ENCODE measurements at places on chromosomes 4 and X. TPM values are rescaled to one million over a fixed set of nuclear protein-coding genes. Genes with fewer than 3 reads are reported as not detected.

DNA sequence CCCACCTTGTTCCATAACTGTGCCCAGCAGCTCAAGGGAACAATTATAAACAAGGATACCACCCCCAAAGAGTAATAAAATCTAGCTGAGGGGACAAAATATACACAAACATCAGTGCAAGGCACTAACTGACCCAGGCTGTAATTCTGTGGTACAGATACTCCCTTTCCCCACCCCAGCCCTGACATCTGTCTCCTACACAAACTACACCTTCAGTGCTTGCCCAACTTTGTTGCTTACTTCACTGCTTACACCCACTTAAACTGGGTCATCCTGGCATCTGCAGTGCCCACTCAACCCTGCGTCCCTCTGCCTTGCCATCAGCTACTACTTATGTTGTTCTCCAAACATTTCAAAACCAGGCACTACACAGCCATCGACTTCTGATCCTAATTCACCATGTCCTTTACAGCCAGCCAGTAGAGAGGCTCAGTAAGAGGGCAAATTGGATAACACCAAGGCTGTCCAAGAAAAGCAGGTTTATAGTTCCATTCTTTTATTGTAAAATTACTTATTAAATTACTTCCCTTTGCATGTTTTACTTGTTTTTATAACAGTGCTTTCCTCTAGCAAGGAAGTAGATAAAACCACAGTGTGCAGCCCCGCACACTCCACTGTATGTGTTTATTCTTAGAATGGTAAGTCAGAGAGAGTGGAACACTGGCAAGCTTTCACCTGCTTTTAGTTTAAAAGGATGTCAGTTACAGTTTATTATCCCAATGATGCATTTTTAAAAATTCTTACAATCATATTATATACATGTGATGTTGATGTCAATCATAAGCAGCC is 149.6 kb downstream of the INPP4B start:
- ATAC-seq: peak; percentile 62

- no peak for ATAC-seq
Measured at GRCh38 chrX:86103061-86103460, 45.2 kb upstream of the DACH2 start.

- no peak for ATAC-seq
Measured at GRCh38 chr4:109155682-109156283, 146.7 kb downstream of the COL25A1 start.

The GAGE12G gene
- not detected for total RNA-seq

DNA sequence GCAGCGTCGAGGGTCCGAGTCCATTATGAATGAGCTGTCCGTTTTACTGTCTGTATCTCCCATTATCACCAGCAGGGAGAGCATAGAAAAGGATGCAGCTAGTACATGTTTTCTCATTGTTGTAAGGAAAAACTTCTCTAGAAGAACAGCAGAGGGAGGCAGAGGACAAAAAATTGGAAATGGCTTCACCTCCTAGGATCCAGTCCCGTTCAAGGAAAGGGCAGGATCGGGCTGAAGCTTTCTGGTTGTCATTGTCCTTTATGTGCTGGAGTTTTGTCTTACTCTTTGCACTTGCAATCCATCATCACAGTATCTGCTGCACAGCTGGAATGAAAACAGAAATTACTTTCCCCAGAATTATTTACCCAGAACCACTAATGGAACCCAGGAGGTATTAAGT is 14.7 kb downstream of the NDP start:
- peak; percentile 47 for ATAC-seq

The CFAP299 gene
- 1.1 TPM for total RNA-seq

DNA sequence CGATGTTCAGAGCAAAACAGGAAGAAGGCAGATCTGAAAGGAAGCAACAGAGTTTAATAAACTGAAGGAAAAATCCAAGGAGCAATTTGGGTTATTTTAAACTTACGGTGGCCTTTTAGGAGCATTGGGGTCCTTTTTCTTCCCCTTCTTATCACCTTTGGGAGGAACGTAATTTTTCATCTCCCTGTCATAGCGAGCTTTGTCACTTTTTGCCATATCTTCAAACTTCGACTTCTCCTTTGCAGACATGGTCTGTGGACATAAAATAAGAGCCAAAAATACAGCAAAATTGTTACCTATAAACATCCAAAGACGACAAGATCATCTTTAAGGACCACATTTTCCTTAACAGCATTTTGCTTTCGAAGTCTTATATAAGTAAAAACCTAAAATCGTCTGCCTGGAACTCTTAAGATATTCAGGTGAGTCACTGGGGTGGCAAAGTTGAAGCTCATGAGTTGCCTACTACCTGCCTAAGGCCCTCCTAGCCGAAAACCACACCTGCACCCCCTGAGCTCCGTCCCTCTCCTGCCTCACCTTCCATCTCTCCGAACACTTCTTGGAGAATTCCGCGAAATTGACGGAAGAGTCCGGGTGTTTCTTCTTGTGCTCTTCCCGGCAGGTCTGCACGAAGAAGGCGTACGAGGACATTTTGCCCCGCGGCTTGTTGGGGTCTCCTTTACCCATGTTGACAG is 1.0 kb downstream of the HMGB2 start:
- ATAC-seq: no peak

GRCh38 chrX:3141031-3141430 is 99.8 kb downstream of the ARSF start:
- no peak for ATAC-seq

DNA sequence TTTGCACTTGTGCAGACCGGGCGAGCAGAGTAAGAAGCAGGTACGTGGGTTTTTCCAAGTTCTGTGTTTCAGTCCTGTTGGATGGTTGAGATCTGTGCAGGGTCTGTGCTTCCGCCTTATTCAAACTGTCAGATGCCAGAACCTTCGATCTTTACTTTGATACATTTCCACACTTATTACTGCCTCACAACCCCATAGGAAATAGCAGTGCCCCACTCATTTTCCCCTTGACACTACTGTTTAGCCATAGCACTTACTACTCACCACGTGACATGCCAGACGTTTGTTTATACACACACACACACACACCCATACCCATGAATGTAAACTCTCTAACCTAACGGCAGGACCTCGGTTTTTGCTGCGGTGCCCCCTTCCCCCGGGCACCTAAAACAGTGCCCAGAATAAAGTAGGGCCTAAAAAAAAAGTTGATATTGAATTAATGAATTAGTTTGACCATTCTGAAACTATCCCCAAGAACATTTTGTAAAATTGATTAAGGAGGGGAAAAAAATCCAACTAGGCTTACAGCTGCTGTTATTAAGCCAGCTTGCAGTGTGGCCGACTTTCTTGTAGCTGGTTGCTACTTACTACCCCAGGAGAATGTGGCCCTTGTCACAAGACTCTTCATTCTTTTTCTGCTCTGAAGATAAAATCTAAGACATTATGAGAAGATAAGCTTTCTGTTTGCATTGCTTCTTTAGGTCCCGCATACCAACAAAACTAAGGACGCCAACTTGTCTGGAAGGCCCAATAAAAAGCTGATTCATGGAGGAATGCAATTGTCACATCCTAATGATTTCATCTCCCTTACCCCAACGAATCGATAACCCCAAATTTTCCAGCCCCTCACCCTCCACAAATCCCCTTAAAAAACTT is 704 bp upstream of the SEPSECS start:
- ATAC-seq: peak; percentile 62

- ATAC-seq: no peak
Measured at GRCh38 chr4:182600856-182601255, 316.3 kb downstream of the DCTD start.

DNA sequence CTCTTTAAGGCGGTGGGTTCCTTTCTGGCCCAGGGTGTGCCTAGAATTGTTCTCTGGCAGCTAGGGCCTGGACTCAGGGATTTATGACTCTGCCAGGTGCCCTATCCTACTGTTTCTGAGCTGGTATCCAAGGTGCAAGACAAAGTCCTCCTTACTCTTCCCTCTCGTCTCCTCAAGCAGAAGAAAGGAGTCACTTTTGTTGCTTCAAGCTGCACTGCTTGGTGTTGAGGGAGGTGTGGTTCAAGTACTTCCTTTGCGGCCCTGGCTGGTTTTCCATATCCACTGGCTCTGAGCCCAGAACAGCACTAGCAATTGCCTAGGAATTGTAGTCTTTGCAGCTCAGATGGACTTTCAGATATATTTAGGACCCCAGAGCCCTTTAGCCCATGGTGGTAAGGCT is 39.3 kb downstream of the RTL3 start:
- no peak for ATAC-seq

DNA sequence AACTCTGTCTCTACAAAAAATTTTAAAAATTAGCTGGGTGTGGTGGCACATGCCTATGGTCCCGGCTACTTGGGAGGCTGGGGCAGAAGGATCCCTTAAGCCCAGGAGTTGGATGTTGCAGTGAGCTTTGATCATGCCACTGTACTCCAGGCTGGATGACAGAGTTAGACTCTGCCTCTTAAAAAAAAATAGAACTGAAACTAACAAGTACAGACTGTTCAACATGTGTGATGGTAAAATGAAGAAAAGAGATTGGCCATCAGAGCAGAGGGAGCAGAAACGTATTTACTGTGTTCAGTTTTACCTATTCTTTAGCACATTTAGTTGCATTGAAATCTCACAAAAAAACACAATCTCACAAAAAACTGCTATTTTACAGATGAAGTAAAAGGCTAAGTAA is 77.9 kb upstream of the NAP1L5 start:
- ATAC-seq: no peak

The DKK2 gene
- total RNA-seq: not detected

The PAGE1 gene
- not detected for total RNA-seq

The TMEM150C gene
- total RNA-seq: not detected

GRCh38 chr4:20298986-20299385 is 47.3 kb downstream of the SLIT2 start:
- no peak for ATAC-seq

GRCh38 chr4:169956091-169956843 is 69.9 kb downstream of the MFAP3L start:
- no peak for ATAC-seq

GRCh38 chrX:63746715-63747114 is 38.3 kb downstream of the ARHGEF9 start:
- ATAC-seq: no peak

- no peak for ATAC-seq
Measured at GRCh38 chrX:13719192-13719856, 15.1 kb downstream of the TRAPPC2 start.

GRCh38 chr4:77861495-77861894 is 1.1 kb upstream of the MRPL1 start:
- ATAC-seq: peak; percentile 82

The EPHA5 gene
- total RNA-seq: not detected

DNA sequence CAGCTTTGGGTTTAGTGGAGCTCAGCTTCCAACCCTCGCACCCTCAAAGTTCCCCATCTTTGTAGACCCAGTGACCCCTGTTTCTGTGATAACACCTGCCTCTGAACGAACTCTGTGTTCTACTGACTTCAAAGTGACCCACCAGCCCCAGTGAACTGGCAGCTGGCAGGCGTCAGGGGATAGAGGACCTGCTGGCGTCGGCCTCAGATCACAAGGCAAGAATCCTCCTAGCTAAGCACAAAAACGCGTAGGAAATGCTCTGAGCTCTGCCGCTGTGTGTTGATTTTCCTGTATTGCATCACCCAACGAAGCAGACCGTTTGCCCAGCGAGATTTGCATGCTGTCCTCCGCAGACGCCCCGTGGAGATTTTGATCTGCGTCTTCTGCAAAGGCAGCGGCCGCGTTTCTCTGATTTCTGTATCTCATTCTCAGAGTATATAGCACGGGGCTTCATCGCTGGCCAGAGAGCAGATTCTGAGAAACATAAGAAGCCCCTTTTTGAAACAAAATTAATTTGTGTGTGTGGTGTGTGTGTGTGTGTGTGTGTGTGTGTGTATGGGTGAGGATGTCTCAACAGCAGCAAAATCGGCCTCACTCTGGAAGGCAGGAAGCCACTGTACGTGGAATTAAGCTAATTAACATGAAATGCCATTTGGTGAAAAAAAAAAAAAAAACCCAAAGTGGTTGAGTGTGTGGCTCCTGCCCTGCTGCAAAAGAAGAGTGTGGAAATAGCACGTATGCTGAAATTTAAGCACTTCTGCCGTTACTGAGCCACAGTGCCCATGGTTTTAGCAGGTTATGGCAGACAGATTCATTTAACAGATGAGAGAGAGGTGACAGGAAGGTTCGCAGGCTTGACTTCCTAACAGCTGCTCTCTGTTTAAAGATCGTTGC is 29.2 kb upstream of the ASMTL start:
- peak; percentile 76 for ATAC-seq

DNA sequence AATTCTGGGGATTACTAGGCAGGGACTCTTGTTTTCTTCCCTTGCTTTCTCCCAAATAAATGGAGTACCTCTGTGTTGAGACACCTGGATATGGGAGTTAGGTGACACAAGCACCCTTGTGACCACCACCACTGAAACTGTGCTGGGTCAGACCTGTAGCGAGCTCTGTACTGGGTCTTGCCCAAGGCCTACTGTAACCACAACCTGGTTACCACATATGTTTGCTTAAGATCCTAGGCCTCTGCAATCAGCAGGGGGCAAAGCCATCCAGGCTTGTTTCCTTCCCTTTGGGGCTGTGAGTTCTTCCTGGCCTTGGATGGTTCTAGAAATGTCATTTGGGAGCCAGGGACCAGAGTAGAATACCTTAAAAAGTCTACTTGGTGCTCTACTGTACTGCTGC is 49.4 kb downstream of the LPAR4 start:
- ATAC-seq: no peak

The CFI gene
- total RNA-seq: not detected

The DCAF12L1 gene
- not detected for total RNA-seq

The ITM2A gene
- 74.9 TPM for total RNA-seq

GRCh38 chrX:116379854-116380253 is 56.6 kb upstream of the SLC6A14 start:
- ATAC-seq: no peak

GRCh38 chrX:65600106-65600505 is 65.5 kb upstream of the LAS1L start:
- ATAC-seq: no peak

GRCh38 chr4:39230462-39230861 is 48.1 kb downstream of the WDR19 start:
- no peak for ATAC-seq

DNA sequence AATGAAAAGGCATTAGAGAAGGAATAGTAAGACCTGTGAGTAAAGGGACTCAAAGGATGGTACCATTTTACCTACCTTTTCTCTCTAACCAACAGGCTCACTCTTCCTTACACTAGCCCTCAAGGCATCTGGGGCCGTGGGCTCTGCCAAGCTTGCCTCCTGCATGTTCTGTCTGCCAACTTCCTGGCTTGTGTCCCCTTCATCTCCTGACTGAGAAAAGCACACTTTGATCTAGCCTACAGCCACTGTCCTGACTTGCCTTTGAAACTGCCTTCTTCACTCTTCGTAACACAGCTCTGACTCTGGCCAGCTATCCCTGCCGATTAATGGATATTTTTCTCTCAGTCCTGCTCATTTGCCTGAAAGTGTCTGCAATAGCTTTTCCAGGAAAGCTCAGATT is 76.5 kb downstream of the RASGEF1B start:
- ATAC-seq: no peak

The ITGB1BP2 gene
- 7.4 TPM for total RNA-seq

The PDGFC gene
- not detected for total RNA-seq

The TBC1D9 gene
- 0.05 TPM for total RNA-seq

Data from activated T-helper 17 cell treated with anti-CD3 and anti-CD28 coated beads, Interleukin-2, amount 50 U/mL, for 72 hours (primary cell).